ENCODE measurements at places on chromosomes 2 and 18.

DNA sequence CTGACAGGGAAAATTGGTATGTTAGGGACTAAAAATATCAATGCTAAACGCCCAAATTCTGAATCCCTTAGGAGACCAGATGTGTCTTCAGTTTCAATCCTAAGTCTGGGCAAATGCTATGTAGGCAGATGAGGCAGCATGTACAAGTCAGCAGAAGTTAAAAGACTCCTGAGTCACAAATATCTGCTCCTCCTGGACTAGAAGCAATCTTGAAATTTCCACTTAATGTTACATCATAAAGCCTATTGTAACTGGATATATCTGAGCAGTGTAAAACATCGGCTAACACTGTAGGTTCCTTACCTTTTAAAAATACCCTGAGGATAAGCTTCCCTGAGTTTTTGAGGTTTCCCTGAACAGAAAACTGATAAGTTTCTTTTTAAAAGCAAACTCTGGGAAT lies 1087.6 kb upstream of the PIK3C3 start:
- no peak for DNase-seq

- DNase-seq: no peak
Observed at GRCh38 chr2:66212749-66213148, 222.2 kb upstream of the MEIS1 start.

DNA sequence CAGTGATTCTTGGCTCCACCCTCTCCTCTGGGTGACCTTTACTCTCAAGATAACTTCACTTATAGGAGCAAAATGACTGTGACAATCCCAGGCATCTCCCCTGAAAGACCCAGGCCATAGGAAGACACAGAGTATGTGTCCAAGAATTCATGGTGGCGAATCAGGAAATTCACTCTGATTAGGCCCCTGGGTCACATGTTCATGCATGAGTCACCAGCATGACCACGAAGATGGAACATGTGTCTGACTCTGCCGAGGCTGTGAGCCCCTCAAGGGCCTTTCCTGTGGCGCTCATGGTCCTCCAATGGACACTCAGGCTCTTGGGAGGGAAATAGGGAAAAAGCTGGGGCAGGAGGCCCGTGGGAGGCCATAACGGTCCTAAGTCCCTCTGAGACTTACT lies 74.0 kb upstream of the TEX51 start:
- DNase-seq: no peak

- no peak for DNase-seq
Observed at GRCh38 chr2:28320009-28320365, 72.7 kb upstream of the FOSL2 start.

- DNase-seq: no peak
Observed at GRCh38 chr18:2138552-2138951, 432.8 kb downstream of the METTL4 start.

Data from activated T-cell treated with anti-CD3 and anti-CD28 coated beads for 1 hour (primary cell).